ENCODE measurements at places on chromosomes 16 and 17.
A peak's percentile ranks its signal among the peaks of the same experiment; 100 is the strongest.

GRCh38 chr16:56424404-56424764 lies 961 bp downstream of the AMFR start:
- no peak for DNase-seq
- H3K4me1 ChIP-seq, result peaks cover 45% of the 10 kb centered on the region
- H3K27me3 ChIP-seq, result no peaks in the 10 kb centered on the region
- peaks cover 6% of the 10 kb centered on the region for H3K36me3 ChIP-seq
- H3K4me3 ChIP-seq, result peak overlapping the region; percentile 91

DNA sequence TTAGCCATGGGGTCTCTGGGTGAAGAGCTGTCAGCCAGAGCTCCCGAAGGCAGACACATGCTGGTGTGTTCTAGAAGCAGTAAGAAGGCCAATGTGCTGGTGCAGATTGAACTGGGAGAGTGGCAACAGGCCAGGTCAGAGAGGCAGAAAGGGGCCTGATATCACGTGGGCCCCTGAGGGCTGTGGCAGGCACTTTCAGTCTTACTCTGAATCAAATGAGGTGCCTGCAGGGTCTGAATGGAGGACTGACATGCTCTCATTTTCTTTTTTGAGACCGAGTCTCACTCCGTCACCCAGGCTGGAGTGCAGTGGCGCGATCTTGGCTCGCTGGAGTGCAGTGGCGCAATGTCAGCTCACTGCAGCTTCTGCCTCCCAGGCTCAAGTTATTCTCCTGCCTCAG lies 293.8 kb downstream of the ABCC12 start:
- no peaks in the 10 kb centered on the region for H3K36me3 ChIP-seq
- H3K4me1 ChIP-seq, result no peaks in the 10 kb centered on the region
- H3K4me3 ChIP-seq, result no peak overlapping the region
- no peak for DNase-seq
- no peak overlapping the region for H3K27ac ChIP-seq
- peaks cover 3% of the 10 kb centered on the region for H3K27me3 ChIP-seq

DNA sequence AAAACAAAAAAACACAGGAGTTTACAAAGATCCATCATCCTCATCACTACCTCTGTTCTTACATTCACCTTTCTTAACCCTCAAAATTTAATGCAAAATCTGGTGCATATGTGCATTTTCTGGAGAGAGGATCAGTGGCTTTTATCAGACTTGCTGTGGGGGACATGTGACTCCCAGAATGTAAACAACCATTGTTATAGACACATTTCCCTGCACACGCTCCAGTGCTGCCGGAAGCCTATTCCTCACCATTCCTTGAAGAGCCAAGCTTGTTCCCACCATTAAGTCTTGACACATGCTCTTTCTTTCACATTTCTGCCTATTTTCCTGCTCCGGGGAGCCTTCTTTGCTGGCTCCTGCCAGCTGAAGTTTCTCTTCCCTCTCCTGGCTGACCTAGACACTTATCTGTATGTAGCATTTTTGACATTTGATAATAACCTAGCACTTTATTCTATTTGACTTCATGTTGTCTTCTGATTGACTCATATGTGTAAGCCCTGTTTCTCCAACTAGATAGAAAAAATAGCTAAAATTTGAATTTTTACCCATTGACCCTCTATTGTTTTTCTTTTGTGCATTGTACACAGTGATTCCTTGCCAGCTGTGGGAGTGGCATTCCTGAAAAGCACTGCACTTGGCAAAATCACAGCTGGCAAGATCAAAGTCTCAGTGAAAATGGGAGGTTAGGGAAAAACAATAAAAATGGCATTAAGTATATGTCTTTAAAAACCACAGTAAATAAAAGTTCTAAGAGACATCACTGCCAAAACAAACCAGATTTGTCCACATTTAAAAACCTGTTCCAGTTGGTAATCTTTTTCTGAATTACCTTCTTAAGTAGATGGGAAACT lies 76.8 kb upstream of the CIBAR2 start:
- no peaks in the 10 kb centered on the region for H3K4me1 ChIP-seq
- DNase-seq, result no peak

DNA sequence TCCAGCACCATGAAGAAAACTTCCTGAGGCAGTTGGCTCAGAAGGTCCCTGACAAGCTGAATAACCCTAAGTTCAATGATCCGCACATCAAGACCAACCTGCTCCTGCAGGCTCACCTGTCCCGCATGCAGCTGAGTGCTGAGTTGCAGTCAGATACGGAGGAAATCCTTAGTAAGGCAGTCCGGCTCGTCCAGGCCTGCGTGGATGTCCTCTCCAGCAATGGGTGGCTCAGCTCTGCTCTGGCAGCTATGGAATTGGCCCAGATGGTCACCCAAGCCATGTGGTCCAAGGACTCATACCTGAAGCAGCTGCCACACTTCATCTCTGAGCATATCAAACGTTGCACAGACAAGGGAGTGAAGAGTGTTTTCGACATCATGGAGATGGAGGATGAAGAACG lies 88.4 kb upstream of the SMURF2 start:
- no peak for DNase-seq
- peaks cover 47% of the 10 kb centered on the region for H3K36me3 ChIP-seq
- no peaks in the 10 kb centered on the region for H3K27me3 ChIP-seq

DNA sequence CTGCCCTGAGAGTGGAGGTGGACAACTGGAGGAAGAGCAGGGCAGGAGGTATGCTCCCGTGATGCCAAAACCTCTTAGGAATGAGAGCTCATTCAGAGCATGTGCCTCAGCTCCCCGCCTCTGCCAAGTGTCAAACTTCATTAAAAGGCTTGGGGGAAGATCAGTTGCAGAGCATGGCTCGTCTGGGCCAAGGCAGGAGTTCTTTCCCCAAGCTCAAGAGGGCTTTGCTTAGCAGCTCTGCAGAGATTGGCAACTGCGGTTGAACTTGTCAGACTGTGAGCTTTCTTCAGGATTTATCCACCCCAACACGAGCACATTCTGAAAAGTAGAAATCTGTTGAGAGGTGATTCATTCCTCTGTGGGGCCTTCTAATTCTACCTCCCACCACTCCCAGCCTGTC lies 248.1 kb downstream of the HS3ST3A1 start:
- no peaks in the 10 kb centered on the region for H3K4me1 ChIP-seq
- H3K36me3 ChIP-seq, result no peaks in the 10 kb centered on the region
- H3K4me3 ChIP-seq, result no peak overlapping the region
- no peaks in the 10 kb centered on the region for H3K27me3 ChIP-seq

Data from activated CD8-positive, alpha-beta T cell treated with anti-CD3 and anti-CD28 coated beads, Interleukin-2, amount 10 ng/mL, durations not matched to agents 7 days and 5 days (primary cell).